Stimulated activated CD4-positive, alpha-beta T cell treated with anti-CD3 and anti-CD28 coated beads, Interleukin-1b, Interleukin-23, amount 100 ng/mL, for 1 hour (primary cell): ENCODE measurements at places on chromosomes 2 and 18.

GRCh38 chr18:22493940-22494339 is 76.2 kb upstream of the CTAGE1 start:
- no peak for DNase-seq

DNA sequence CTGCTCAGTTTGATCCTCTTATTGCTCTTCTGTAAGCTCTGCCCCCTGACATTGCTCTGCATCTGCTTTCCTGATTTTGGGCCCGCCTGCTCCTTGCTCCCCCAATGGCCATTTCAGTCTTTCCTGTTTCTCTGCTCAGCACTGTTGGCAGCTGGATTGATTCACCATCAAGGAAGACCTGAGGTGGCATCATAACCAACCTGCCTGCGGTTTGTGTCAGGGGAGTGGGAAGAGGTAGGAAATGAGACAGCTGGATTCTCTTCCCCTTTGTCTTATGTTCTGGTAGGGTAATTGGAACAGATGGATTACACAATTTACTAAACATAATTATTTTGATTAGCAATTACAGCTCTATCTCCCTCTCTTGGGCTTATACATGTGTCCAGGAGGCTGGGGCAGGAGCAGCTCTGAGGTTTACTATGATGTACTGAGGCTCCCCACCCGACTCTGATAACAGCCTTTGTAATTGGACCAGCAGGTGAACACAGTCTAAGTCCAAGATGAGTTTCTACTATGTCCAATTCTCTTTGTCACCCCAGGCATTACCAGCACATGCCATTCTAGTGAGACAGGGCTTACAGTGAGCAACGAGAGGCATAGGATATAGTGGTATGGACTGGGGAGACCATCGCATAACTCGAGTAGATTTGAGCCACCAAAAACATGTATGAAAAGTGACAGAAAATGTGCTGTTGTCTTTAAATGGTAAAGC is 151.8 kb upstream of the MMADHC start:
- DNase-seq: no peak

DNA sequence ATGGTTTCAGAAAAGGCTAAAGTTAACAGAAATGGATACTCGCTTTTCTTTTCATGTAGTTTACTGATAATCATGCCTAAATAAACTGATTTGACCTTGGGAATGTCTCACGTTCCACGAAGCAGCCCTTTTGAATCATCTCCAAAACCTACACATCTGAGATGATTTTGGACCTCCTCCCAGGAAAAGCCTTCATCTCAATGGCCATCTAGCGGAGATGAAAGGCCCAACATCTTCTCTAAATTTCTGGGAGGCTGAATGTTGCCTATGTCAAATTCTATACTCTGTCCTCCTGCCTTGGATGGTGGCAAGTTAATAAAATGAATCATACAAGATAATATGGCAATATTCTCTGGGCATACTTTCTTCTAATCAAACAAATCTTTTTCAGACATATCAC is 448.5 kb downstream of the ZEB2 start:
- no peak for DNase-seq

DNA sequence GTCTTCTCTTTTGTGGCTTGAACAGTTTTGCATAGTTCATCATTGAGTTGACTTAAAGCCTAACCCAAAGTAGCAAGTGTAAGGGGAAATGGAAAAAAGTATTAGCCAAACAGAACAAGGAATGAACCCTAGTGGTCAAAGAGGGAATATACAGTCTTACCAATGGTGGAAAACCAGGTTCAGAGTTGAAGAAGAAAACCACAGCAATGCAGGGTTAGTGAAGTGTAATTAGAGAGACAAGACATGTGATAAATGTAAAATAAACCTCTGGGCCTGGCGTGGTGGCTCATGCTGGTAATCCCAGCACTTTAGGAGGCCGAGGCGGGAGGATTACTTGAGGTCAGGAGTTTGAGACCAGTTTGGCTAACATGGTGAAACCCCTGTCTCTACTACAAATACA is 2.4 kb downstream of the TTN start:
- DNase-seq: no peak
